CD4-positive, alpha-beta T cell treated with Interleukin-17A for 1 hour (primary cell): ENCODE measurements at places on chromosomes 3 and 15.

DNA sequence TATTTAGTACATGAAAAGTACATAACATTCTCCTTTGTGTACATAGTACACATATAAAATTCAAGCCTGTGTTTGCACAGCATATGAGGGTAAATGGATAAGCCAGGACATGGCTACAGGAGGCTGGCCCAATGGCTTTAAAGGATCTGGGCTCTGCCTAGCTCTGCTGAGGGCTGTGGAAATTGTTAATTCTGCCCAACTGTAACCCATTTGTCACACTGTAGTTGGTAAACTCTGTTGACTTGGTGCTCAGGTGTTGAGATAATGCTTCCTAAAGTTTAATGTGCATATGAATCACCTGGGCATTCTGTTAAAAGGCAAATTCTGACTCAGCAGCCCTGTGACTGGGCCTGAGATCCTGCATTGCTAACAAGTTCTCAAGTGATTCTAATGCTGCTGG, 196.5 kb upstream of the ZPLD1 start:
- no peak for DNase-seq

GRCh38 chr3:118818386-118818785, 216.3 kb downstream of the IGSF11 start:
- no peak for DNase-seq

GRCh38 chr15:79431636-79432344, at the start of gene MINAR1:
Gene MINAR1 (plus strand): TSS chr15:79432336. CDS start chr15:79456148, 23,812 bp downstream.
- no peak for DNase-seq

DNA sequence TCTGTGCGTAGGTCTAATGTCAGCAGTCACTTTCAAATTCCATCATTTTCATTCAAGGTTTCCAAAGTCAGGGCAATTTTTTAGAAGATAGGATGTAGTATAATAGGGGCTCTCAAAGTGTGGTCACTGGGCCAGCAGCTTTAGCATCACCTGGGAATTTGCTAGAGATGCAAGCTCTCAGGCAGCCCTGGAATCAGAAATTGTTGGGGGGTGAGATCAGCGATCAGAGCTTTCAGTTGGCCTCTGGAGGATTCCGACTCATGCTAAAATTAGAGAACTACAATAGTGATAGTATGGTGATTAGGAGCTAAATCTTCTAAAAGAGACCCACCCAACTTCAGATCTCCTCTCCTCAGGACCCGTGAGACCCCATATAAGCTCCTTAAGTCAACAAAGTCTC, 2.4 kb upstream of the FRMD4B start:
- no peak for DNase-seq

GRCh38 chr3:119044593-119044992, 9.9 kb upstream of the IGSF11 start:
- no peak for DNase-seq

DNA sequence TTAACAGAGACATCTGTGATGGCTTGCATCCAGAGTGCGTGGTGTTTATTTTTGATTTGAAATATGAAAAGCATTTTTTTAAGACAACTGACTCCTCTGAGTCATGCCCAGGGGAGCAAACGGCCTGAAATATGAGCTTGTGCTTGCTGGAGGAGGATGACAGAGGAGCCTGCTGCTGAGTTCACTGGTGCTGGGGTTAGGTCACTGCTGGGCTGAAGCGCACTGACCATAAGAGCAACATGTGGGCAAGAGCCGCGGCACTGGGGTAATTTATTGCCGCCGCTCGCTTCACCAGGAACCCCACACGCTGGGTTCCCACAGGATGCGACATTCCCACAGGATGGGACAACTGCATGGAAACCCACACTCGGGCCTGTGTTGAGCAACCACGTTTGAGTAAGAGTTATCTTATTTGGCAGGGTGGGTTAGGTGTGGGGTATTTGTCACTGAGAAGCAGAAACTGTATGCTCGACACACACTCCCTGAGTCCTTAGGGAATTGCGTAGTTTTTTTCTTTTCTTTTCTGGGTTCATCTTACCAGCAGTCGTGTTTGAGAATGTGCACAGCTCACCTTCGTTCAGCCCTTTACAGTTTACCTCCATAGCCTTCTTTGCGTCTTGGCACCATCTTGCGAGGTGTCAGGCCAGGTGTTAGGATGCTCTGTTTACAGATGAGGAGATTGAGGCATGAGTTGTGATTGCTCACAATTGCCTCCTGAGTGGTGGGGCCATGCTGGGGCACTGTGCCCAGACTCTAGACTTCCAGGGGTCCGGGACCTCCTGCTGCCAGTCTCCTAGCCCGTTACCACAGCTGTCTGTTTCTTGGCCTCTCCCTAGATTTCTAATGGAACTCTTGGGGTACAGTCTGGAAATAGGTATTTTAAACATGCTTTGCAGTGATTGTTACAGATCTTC, 60.4 kb downstream of the SMAD3 start:
- DNase-seq, result no peak

DNA sequence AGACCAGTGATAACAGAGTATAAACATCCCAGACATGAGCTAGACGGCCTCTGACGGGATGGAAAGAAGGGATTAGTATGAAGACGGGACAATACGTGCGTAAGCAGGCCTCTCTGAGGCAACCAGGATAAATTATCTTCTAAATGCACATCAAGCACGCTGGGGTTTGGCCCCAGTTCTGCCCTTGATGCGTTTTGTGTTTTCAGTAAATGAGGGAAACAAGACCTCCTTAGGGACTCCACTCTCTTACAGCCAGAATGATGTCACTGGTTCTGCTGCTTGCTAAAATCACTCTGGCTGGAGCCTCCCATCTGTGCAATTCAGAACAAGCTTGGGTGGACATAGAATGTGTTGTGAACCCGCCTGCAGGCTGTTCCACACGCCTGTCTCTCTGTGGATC, 156.0 kb upstream of the MCTP2 start:
- DNase-seq, result no peak

DNA sequence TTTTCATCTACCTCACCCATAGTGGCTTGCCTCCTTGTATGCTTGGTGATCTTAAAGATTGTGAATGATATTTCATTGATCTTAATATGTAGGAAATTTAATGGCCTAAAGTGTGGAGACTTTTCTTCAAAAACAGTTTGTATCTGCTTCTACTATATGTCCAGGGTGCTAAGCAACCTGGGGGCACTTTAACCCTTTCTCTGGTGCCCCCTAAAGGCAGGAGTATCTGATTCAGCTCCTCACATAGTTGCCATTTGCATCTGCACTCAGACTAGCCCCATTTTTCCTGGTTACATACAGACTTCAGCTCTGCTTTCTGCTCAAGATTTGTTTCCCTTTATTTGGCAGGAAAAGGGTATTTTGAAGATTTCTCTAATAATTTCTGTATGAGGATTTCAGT, 5.2 kb upstream of the PFN2 start:
- DNase-seq, result no peak
